ENCODE measurements at places on chromosomes 16 and 17. TPM values are rescaled to one million over a fixed set of nuclear protein-coding genes. Genes with fewer than 3 reads are reported as not detected.

DNA sequence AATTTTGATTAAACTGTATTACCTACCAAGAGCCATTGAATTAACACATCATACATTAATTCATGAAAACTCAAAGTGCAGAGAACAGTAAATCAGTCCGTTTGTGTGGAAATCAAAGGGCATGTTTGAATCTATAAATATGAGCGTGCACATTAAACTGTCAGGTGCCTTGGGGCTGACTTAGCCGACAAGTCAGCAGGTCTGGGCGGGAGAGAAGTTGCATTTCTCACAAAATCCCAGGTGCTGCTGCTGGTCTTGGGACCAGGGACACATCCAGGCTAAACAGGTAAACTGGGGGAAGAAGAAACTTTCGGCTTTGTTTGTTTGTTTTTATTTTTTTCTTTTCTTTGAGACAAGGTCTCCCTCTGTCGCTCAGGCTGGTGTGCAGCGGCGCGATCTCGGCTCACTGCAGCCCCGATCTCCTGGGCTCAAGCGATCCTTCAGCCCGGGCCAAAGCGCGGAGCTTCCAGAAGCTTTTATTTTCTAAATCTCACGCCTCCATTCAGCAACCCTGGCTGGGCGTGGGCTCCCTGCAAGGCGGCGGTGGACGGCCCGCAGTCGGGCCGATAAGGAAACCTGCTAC lies 213.9 kb downstream of the MRTFB start:
- H3K27ac ChIP-seq: peak overlapping the region; percentile 23
- H3K27me3 ChIP-seq: no peaks in the 10 kb centered on the region
- no peaks in the 10 kb centered on the region for H3K4me1 ChIP-seq
- peak; percentile 73 for DNase-seq
- H3K4me3 ChIP-seq: peak overlapping the region; percentile 84
- no peaks in the 10 kb centered on the region for H3K36me3 ChIP-seq

DNA sequence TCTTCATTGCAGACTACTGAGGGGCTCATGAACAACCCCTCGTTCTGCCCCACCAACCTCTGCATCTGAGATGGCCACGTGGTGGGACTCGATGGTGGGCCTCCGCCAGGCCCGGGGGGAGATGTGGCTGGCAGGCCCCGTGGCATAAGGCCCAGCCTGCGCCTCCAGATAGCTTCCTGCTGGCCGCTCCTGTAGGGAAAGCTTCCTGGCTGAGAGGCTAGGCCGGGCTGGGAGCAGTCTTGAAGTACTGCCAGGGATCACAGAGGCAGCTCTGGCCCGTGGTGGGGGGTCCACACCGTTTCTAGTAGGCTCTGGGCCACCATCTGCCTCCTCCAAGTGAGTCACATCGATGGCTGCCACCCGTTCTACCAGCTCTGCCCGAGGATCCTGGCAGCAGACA lies 7.6 kb downstream of the CAMKK1 start:
- no peaks in the 10 kb centered on the region for H3K27me3 ChIP-seq
- no peaks in the 10 kb centered on the region for H3K36me3 ChIP-seq
- H3K27ac ChIP-seq: no peak overlapping the region
- no peak overlapping the region for H3K4me3 ChIP-seq
- DNase-seq: peak; percentile 28
- peaks cover 2% of the 10 kb centered on the region for H3K4me1 ChIP-seq

GRCh38 chr17:48412841-48413240 lies 17.2 kb downstream of the SKAP1 start:
- no peak overlapping the region for H3K4me3 ChIP-seq
- no peaks in the 10 kb centered on the region for H3K36me3 ChIP-seq
- H3K27ac ChIP-seq: no peak overlapping the region
- no peaks in the 10 kb centered on the region for H3K4me1 ChIP-seq

Gene QRICH2
- 4.3 TPM for total RNA-seq

Gene MT1M
- 58.8 TPM for total RNA-seq

Gene PRAC2
- not detected for total RNA-seq

GRCh38 chr16:19137201-19138128 lies 23.7 kb downstream of the ITPRIPL2 start:
- H3K27me3 ChIP-seq: no peaks in the 10 kb centered on the region
- no peak overlapping the region for H3K4me3 ChIP-seq
- DNase-seq: peak; percentile 74
- peaks cover 18% of the 10 kb centered on the region for H3K4me1 ChIP-seq
- no peak overlapping the region for H3K27ac ChIP-seq

Gene ABCA10
- total RNA-seq: 2.8 TPM

GRCh38 chr16:28561557-28562187 lies 8.0 kb downstream of the SGF29 start:
- H3K4me1 ChIP-seq: peaks cover 2% of the 10 kb centered on the region
- H3K36me3 ChIP-seq: no peaks in the 10 kb centered on the region
- no peak overlapping the region for H3K27ac ChIP-seq
- H3K4me3 ChIP-seq: no peak overlapping the region
- H3K27me3 ChIP-seq: no peaks in the 10 kb centered on the region
- no peak for DNase-seq

DNA sequence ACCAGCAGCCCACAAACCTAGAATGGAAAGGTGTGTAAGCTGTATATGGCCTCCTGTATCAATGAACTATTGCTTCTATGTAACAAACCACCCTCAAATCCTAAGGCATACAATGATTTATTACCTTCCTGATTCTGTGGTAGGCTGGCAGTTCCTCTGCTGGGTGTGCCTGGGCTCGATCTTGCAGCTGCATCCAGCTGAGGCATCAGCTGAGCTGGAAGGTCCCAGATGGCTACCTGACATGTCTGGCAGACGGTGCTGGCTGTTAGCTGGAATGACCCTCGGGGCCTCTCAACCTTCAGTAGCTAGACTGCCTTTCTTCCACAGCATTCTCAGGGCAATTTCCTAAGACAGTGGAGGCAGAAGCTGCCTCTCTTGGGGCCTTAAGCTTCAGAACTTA lies 152.7 kb downstream of the RAB11FIP4 start:
- H3K36me3 ChIP-seq: no peaks in the 10 kb centered on the region
- no peaks in the 10 kb centered on the region for H3K27me3 ChIP-seq
- no peaks in the 10 kb centered on the region for H3K4me1 ChIP-seq

DNA sequence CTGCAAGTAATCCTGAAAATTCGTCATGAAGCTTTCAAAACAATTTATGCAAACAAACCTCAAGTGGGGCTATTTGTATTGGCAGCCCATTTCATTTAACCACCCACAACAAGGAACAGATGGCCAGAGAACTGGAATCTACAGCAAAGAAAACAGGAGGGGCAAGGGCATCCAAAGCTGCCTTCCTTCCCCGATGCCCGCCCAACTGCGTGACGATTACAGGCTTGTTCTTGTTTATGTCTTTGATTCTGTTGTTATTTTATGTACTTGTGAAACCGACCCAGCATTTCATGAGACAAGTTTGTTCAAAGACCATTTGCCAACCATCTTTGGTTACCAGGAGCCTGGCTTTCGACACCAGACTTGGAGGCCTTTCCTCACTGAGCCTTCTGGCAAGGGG lies 59.1 kb upstream of the IRX6 start:
- no peaks in the 10 kb centered on the region for H3K36me3 ChIP-seq
- DNase-seq: no peak
- no peak overlapping the region for H3K27ac ChIP-seq
- no peaks in the 10 kb centered on the region for H3K27me3 ChIP-seq
- no peak overlapping the region for H3K4me3 ChIP-seq

GRCh38 chr17:74407384-74407783 lies 24.5 kb upstream of the GPRC5C start:
- no peak overlapping the region for H3K4me3 ChIP-seq
- no peak for DNase-seq
- H3K27ac ChIP-seq: no peak overlapping the region
- no peaks in the 10 kb centered on the region for H3K36me3 ChIP-seq
- H3K4me1 ChIP-seq: no peaks in the 10 kb centered on the region

- H3K27ac ChIP-seq: no peak overlapping the region
- H3K4me3 ChIP-seq: no peak overlapping the region
- H3K4me1 ChIP-seq: no peaks in the 10 kb centered on the region
- no peaks in the 10 kb centered on the region for H3K27me3 ChIP-seq
- peak; percentile 36 for DNase-seq
Observed at GRCh38 chr17:54085934-54086333, 263.2 kb downstream of the KIF2B start.

DNA sequence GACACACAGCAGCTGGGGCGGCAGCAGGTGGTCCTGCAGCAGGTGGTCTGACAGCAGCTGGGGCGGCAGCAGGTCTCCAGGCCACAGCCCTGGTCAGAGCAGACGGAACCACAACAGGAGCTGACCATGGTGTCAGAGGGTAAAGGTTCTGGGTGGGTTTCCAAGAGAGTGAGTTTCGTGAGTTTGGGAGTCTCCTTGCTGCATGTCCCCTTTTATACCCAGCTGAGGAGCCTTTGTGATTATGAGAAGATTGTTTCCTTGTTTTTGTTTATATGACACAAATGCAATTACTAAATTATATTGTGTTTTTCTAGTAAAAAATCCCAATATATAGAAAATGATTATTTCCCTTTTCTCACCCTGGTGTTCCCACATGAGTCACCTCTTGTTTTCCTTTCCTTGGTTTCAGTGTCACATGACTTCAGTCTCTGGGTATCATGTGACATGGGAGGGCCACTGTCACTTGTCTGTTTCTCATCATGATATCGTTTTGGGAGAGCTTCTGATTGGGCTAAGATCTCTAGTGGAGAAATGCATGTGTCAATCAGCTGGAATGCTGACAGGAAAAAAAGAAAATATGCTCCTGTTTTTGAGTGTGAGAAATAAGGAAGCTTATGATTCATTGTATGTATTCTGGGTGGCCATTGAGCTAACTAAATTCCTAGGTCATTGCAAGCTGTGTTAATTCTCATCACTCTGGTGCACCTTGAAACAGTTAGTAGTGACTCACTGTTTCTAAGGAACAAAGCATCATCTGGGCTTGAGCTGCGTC lies at the start of gene KRTAP4-6:
KRTAP4-6 (minus strand) TSS at position 185 of the 772 bp plus-strand sequence; CDS start at position 128, 57 bp downstream.
- H3K36me3 ChIP-seq: no peaks in the 10 kb centered on the region
- no peaks in the 10 kb centered on the region for H3K27me3 ChIP-seq
- H3K4me3 ChIP-seq: no peak within 1 kb of the TSS
- no peak within 1 kb of the TSS for H3K27ac ChIP-seq

Gene KRTAP4-9
- not detected for total RNA-seq

- H3K36me3 ChIP-seq: no peaks in the 10 kb centered on the region
- H3K27me3 ChIP-seq: no peaks in the 10 kb centered on the region
- H3K27ac ChIP-seq: no peak overlapping the region
Observed at GRCh38 chr16:86075488-86075785, 176.5 kb downstream of the IRF8 start.

- no peak overlapping the region for H3K27ac ChIP-seq
- no peaks in the 10 kb centered on the region for H3K27me3 ChIP-seq
- DNase-seq: no peak
Observed at GRCh38 chr17:60618854-60619526, 19.0 kb downstream of the PPM1D start.

- peak overlapping the region; percentile 55 for H3K27ac ChIP-seq
- H3K36me3 ChIP-seq: peaks cover 2% of the 10 kb centered on the region
- H3K4me1 ChIP-seq: peaks cover 24% of the 10 kb centered on the region
- no peak overlapping the region for H3K4me3 ChIP-seq
Observed at GRCh38 chr16:72876981-72877373, 171.0 kb downstream of the ZFHX3 start.

Gene STH
- total RNA-seq: not detected
